ENCODE measurements at places on chromosomes 2 and 18.

- peak; percentile 15 for DNase-seq
Measured at GRCh38 chr2:96241227-96241626, 24.6 kb downstream of the TMEM127 start.

DNA sequence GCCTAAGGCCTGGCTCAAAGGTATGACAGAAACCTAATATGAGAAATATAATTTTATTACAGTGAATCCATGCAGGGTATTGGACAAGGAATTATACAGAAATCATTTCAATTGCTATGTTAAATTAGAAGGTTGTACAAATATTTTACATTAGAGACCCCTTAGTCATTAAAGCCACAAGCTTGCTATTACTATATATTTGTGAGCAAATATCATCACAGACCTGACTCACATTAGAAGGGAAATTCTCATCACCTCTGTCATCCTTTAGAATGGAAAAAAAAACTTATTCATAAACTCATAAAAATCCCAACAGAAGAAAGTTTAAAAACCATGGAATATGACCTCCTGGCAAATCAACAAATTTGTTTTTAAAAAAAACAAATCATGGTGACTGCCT is 277.9 kb downstream of the DCC start:
- no peak for DNase-seq

- no peak for DNase-seq
Measured at GRCh38 chr2:225290757-225291400, 108.6 kb upstream of the NYAP2 start.

DNA sequence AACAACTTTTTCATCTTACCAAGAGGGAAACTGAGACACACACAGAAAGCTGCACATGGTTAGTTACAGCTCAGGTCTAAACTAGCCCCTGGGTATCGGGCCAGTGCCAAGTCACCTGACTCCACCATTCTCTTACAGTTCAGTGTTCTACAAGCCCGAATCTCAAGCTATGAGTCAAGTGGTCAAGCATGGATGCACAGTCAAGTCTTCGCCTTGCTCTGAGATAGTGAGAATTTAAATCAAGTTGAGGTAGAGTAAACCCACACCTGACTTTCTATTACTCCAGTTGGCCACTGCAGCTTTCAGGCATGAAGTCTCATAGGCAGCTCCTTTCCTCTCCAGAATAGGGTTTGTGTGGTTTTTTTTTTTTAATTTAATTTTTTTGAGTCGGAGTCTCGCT is 34.5 kb upstream of the ARL5A start:
- DNase-seq: no peak

- DNase-seq: peak; percentile 15
Measured at GRCh38 chr2:214310319-214310718, 100.5 kb upstream of the VWC2L start.

- DNase-seq: no peak
Measured at GRCh38 chr2:97908208-97908676, 87.5 kb downstream of the TMEM131 start.

DNA sequence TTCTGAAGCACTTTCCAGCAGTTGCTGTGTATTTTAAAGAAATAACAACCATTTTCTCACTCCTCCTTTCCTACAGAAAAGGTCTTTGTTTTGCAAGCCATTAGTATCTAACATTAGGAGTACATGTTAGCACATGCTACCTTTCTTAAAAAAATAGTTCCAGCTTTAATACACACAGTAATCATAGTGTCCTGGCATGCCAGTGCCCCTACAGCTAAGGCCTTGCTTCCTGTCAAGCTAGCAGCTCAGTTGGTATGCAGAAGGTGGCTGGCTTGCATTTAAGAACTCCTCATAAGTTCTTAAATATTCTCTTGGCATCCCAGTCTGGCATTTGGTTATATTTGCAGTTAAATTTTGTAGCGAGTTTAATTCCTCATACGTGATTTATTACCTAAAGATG is 141.3 kb upstream of the IL1R2 start:
- DNase-seq: no peak

DNA sequence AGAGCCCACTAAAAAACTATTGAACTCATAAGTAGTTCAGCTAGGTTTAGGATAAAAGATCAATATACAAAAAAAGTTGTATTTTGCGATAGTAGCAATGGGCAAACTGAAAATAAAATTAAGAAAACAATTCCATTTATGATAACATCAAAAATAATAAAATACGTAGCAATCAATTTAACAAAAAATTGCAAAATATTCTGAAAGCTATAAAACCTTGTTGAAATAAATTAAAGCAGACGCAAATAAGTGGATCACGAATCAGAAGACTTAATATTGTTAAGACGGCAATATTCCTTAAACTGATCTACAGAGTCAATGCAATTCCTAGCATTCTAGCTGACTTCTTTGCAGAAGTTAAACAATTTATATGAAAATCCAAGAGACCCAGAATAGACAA is 24.5 kb downstream of the ABCB11 start:
- DNase-seq: no peak

DNA sequence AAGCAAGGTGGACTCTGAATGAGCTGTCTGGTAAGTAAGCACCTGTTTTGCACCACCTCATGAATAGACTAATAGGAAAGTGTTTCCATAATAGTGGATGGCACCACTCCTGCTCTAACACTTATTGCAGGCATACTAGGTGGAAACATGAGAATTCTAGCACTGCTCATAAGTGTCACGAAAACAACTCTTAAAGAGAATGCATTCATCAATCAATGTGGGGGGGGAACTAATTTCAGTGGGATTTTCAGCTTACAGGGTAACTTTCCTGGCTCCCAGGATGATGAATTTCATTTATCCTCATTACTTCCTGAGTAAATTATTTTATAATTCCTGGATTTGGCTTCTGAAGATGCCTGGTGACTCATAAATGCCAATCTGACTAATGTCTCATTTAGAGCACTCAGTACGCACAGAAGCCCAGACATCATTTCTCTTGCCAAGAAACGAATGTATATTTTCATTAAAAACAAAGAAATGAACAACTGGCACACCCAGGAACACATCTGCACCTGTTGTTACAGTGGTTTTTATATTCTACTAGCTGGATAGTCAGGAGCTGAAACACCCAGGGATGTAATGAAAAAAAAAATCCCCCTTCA is 129.6 kb downstream of the PID1 start:
- DNase-seq: no peak

DNA sequence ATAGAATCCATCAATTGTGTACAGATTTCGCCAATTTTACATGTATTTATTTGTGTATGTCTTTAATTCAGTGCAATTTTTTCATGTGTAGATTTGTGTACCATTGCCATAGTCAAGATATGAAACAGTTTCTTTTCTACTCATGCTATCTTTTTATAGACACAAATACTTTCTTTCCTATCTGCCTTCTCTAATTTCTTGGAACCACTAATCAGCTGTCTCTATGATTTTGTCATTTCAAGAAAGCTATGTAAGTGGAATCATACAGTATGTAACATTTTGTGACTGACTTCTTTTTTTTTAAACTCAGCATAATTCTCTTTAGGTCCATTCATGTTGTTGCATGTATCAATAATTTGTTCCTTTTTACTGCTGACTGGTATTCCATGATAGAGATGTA is 33.3 kb downstream of the KIAA1328 start:
- DNase-seq: no peak

DNA sequence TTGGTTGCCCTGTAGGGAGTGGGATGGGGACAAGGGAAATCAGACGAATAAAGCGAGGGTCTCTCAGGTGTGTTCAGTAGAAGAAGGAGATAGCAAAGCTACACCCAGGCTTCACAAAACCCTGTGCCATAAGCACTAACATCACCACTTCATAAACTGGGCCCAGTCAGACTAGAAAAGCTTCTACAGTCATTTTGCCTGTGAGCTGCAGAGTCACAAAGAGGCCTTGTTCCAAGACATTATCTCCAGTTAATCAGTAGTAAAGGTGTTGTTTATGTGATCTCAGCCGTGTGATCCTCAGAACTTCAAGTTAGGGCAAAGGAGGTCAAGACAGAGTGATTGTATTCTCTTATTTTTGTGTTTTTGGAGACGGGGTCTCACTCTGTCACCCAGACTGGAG is 148.0 kb downstream of the GALR1 start:
- DNase-seq: no peak

- no peak for DNase-seq
Measured at GRCh38 chr2:228613133-228613850, 431.8 kb upstream of the SPHKAP start.

GRCh38 chr2:131042148-131042775 is 51.0 kb downstream of the FAM168B start:
- DNase-seq: no peak

- DNase-seq: no peak
Measured at GRCh38 chr2:200396781-200397242, 90.3 kb downstream of the SPATS2L start.

DNA sequence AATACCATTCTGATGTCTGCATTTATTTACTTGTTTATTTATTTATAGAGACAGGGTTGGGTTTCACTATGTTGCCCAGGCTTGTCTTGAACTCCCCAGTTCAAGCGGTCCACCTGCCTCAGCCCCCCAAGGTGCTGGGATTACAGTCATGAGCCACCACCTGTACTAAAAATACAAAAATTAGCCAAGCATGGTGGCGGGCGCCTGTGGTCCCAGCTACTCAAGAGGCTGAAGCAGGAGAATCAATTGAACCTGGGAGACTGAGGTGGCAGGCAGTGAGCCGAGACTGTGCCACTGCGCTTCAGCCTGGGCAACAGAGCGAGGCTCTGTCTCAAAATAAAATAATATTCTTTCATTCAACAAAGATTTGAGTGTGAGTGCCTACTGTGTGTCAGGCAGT is 2.0 kb upstream of the ATP8B1 start:
- no peak for DNase-seq

GRCh38 chr2:176424746-176425145 is 155.5 kb downstream of the MTX2 start:
- DNase-seq: peak; percentile 13

GRCh38 chr2:136766073-136766404 is 694 bp downstream of the THSD7B start:
- DNase-seq: peak; percentile 5

- DNase-seq: no peak
Measured at GRCh38 chr2:233772153-233772552, 6.0 kb upstream of the MROH2A start.

- no peak for DNase-seq
Measured at GRCh38 chr2:203177361-203177760, 61.5 kb upstream of the CYP20A1 start.

DNA sequence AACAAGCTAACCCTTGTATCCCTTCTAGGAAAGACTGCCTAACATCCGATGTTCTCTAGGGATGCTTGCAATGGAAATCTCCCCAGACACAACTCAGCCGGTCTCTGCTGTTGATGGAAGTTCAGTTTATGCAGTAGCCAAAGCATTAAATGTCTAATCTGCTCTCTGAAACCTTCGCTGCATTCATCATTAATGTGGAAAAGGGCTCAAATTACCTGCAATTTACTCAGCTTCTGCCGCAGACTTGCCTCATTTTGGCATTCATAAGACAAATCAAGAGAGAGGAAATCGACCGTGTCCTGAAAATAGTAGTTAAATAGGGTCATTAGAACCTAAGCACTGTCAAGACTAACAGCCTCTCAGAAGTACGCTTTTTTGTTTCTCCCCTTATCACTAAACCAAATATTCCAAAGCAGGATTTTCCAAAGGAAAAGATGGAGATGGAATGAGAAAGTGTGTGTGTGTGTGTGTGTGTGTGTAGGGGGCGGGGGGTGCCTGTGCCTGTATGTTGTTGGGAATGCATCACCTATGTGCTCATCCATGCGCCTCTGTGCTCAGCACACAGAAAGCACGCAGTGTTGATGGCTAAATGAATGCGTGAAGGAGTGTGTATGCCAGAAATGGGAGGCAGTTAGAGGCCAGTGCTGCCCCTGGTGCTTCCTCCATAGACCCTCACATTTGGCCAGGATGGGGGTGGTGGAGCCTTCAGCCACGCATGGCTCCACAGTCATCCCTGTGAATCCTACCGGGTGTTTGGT is 7.4 kb downstream of the LCT start:
- no peak for DNase-seq

- no peak for DNase-seq
Measured at GRCh38 chr2:237254911-237255578, 158.9 kb downstream of the COL6A3 start.

- DNase-seq: peak; percentile 84
Measured at GRCh38 chr2:85237849-85238565, 89.8 kb downstream of the TGOLN2 start.

GRCh38 chr18:24176727-24177416 is 38.0 kb downstream of the CABYR start:
- peak; percentile 74 for DNase-seq

- no peak for DNase-seq
Measured at GRCh38 chr2:75113231-75113869, 86.0 kb downstream of the TACR1 start.

DNA sequence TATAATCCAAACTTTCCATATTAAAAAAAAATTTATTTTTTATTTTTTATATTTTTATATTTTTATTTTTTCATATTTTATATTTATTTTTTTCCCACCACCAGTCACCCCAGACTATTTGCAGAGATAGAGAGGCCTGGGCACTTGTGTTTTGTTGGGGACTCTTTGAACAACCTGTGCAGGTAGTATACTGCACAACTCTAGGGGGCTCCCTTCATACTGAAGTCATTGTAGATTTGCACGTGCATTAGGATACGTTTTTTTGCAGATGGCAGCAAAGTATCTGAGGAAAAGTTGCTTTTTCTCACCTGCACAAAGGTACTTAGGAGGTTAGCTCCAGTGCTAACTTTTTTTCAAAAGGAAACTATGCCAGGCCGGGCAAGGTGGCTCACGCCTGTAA is 73.9 kb upstream of the TANC1 start:
- no peak for DNase-seq

DNA sequence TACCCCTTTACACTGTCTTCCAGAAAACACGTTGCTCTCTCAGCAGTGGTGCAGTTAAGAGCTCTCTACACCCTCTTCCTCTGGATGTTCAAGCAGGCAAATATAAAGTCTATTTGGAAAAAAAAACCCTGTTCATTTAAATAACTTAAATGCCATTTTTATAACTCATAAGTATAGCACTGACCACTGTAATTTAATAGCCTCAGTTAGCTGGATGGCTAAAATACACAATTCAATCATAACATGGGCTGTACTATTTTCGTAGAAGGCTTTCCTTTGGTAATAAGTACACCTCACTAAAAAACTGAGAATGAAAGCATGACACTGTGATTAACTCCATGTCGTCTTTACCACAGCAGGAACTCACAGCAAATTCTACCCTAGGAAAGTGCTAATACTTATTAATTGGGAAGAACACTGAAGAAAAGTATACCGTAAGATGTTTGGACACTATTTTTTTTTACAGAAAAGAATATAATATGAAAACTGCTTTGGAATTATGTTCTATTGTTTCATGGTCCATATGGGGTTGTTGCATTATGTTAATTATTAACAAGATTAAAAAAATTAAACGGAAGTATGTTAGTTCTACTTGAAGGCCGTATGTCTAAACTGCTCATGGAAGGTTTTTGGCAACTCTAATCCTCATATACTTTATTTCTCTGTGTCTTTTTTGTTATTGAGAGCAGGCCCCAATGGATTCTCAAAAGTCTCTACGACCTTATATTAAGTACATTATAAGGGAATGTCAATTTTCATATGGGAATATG is 269.1 kb downstream of the ZNF385B start:
- DNase-seq: no peak

DNA sequence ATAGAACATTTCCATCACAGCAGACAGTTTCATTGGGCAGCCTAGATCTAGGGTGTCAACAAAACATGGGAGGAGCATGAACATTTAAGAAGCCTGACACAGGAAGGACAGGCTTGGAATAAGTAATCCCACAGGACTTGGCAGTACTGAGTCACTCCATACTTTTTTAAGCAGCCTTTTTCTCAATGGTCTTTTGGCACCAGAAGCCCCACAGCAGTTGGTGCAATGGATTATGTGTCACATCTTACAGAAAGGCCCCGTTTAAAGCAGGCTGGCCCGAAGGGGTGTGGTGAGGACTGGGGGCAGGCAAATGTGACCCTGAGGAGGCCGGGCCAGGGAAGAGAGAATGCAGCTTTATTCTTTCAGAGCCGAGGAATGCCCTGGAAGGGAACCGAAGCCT is 26.6 kb downstream of the SPTBN1 start:
- DNase-seq: peak; percentile 40
